ENCODE measurements at places on chromosomes 2 and 18.

DNA sequence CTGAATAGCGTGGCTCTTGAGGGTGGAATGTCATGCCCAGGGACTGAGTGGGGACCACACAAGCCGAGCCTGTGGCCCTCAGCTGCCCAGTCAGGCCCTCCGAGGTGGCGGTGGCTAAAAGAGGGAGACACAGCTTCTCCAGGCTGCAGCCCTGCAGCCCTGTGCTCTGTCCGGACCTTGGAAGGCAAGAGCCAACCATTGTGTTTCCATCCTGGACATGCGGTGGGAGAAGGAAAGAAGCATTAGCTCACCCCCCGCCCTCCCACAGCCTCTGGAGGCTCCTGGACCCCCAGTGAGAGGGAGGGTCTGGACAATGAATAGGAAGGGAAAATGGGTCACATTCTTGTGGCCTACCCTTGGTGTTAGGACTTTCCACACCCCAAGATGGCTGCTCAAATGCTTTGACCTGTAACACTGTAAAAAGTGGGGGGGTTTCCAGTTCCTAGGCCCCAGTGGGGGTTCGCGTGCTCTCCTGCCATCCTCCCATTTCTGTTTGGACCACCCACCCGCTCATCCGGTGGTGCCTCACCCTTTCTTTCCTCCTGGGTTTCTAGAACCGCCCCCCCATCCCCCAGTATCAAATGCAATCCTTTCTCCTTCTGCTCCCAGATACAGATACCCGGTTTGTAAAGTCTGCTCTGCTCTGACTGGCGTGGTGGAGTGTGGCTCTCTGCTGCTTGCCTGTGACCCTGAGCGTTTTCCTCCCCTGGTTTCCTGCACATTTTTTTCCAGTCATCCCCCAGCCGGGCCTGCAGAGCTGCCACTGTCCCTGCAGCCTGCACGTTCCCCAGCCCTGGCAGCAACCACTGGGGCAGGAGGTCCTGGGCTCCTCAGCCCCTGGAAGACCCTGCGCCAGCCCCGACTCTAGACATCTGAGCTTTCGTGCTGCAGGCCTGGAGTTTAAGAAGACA is 36.3 kb upstream of the SMAD7 start:
- no peak for DNase-seq

GRCh38 chr2:50729306-50730049 is 302.5 kb downstream of the NRXN1 start:
- no peak for DNase-seq

DNA sequence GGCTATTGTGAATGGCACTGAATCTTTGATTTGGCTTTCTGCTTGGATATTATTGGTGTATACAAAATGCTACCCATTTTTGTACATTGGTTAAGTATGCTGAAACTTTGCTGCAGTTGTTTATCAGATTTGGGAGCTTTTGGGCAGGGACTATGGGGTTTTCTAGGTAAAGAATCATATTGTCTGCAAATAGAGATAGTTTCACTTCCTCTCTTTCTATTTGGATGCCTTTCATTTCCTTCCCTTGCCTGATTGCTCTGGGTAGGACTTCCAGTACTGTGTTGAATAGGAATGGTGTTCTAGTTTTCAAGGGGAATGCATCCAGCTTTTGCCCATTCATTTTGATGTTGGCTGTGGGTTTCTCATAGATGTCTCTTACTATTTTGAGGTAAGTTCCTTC is 489.1 kb upstream of the LRATD1 start:
- DNase-seq: no peak

- no peak for DNase-seq
Observed at GRCh38 chr2:16060936-16061338, 120.6 kb downstream of the MYCN start.

DNA sequence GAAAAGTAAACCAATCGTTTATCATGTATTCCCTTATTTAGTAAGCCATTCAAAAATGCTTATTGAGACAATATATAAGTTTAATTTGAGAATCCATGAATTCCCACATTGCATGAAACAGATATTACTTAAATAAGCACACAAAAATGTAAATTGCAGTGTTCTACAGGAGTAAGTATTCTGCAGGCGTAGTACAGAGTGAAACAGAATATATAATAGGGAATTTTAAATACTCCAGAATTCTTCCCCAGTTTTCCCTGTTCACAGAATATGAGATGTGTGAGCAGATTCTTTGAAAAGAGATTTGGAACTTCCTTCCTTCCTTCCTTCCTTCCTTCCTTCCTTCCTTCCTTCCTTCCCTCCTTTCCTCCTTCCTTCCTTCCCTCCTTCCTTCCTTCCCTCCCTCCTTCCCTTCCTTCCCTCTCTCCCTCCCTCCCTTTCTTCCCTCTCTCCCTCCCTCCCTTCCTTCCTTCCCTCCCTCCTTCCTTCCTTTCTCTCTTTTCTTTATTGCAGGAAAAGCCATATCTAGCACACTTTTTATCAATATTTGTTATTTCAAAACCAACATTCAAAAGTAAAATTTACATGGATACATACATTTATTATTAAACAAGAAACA is 977.7 kb upstream of the LRRTM1 start:
- DNase-seq: no peak

DNA sequence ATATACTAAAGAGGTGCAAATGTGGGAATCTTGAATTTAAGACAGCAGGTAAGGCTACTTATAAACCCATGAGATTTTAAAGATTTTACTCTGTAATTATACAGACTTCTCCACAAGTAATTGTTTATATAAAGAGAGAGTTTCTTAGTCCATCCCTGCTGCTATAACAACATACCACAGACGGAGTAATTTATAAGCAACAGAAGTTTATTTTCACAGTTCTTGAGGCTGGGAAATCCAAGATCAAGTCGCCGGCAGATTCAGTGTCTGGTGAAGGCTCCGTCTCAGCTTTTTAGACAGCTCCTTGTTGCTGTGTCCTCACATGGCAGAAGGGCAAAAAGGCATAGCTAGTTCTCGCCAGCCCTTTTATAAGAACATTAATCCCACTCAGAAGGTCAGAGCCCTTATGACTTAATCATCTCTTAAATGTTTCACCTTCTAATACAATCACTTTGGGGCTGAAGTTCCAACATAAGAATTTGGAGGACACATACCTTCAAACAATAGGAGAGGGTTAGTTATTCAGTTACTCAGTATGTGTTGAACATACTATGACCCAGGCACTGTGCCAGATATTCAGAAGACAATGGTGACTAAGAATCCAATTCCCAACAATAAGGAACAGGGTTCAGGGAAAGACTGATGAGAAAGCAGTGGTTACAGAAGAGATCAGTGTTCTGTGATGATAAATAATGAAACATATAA is 466.0 kb downstream of the RIT2 start:
- peak; percentile 97 for DNase-seq

DNA sequence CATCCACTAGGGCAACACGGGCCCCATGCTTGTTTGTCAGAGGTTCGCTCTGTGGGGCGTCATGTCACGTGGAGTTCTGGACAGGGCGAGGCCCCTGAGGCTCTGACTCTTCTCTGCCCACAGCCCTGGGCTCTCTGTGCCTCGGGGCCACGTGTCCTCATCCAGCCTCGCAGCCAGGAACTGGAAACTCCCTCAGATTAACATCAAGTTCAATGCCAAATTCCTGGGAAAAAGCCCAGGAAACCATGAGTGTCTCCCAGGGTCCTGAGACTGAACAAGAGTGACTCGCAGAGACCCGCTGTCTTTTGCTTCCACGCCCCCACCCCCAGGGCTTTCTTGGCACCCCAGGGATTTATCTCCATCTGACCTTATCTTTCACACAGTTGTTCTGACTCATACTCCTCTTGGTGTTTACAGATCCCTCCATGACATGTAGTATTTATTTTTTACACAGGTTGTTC is 174.0 kb upstream of the PIEZO2 start:
- peak; percentile 64 for DNase-seq

DNA sequence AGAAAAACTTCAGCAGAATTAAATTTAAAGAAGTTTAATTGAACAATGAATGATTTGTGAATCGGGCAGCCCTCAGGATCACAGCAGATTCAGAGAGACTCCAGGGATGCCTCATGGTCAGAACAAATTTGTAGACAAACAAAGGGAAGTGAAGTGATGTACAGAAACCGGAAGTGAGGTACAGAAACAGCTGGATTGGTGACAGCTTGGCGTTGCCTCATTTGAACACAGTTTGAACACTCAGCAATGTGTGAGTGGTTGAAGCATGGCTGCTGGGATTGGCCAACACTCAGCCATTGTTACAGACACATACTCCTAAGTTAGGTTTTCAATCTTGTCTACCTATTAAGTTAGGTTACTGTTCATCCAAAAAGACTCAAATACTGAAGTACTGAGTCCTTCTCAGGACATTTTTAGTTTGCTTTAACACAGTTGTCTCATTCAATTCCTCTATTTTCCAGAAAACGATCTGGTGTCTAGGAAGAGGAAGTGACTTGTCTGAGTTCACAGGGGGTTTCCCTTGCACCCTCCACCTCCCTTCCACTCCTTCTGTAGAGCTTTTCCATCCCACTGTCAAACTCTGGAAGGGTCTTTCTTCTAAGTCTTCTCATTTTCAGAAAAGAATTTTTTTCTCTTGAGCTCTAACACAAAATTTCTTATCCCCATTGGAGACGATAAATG is 137.9 kb downstream of the SLC4A3 start:
- DNase-seq: no peak

GRCh38 chr2:17804358-17804757 is 11.9 kb upstream of the MSGN1 start:
- no peak for DNase-seq

DNA sequence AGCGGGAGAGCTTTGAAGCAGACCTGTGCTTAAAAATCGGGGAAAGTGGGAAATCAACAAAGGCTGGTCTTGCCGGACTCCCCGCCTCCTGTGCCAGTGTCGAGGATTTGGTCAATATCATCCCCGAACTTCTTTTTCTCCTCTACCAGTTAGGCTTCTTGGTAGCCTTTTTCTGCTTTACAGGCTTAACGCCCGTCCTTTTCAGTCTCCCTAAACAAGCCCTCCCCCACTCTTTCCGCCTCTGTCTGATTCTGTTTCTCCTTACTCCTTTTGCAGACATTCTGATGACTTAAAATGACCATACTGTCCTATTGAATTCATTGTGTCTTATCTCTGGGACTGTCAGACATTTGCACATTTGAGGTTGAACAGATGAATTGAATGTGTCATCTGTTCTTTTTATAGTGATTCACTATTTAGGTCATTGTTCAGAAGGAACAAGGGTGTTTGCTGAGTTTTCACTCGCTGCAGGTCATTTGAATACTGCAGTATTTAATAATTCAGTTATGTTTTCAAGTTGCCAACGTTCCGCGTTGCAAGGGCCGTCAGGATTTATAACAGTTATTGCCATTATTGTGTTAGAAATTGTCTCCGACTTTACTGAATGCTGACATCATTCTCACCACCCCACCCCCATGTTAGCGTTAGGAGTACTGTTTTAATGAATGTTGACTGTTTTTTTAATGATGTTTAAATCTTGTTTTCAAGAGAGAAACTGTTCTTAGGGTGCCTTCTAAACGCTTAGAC is 1.1 kb downstream of the ITGAV start:
- peak; percentile 69 for DNase-seq

Data from kidney tubule cell (primary cell).